ENCODE measurements at places on chromosomes 7 and 10. TPM values are rescaled to one million over a fixed set of nuclear protein-coding genes. Genes with fewer than 3 reads are reported as not detected.
A peak's percentile ranks its signal among the peaks of the same experiment; 100 is the strongest.

DNA sequence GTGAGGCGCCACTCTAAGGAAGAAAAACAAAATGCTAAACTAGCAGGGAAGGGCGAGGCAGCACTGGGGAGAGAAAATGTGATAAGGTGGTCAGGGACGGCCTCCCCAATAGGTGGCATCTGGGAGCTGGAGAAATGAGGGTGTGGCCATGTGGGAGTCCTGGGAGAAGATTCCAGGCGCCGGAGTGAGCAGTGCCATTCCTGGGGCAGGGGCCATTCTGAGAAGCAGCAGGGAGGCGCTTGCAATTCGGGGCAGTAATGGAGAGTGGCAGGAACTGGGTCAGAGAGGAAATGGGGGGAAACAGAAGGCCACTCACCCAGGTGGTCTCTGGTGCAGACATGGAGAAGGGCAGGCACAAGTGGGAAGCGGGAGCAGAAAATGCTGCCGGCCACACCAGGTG is 61.8 kb upstream of the LRRC18 start:
- no peaks in the 10 kb centered on the region for H3K36me3 ChIP-seq
- no peaks in the 10 kb centered on the region for H3K4me1 ChIP-seq
- H3K27me3 ChIP-seq = peaks cover 9% of the 10 kb centered on the region
- H3K4me3 ChIP-seq = no peak overlapping the region

The TDRD1 gene
- polyA plus RNA-seq = not detected

- no peak overlapping the region for H3K4me3 ChIP-seq
- no peaks in the 10 kb centered on the region for H3K27me3 ChIP-seq
- peak overlapping the region; percentile 9 for H3K27ac ChIP-seq
- no peaks in the 10 kb centered on the region for H3K4me1 ChIP-seq
- DNase-seq = no peak
Measured at GRCh38 chr10:97376413-97376812, 24.7 kb downstream of the RRP12 start.

The IFIT1 gene
- polyA plus RNA-seq = 1.2 TPM

DNA sequence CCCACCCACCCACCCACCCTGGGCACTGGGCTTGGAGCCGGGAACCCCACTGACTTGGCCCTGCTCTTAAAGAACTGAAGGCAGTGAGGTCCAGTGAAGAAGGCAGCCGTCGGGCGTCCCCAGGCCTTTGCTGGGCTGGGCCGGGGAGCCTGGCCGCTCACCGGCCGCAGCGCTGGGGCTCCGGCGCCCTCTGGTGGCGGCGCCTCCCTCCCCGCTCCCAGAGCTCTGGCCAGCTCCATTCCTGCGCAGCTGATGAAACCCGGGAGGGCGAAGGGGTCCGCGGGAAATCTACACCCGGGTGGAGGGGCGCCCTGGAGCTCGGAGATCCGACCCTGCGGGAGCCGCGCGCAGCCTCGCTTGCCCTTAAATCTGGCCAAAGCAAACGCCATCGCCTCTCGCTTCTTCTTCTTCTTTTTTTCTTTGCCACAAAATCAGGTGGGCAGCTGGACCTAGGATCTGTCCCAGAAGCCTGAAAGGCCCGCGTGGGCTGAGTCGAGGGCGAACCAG is 1.7 kb upstream of the CXCL12 start:
- H3K4me1 ChIP-seq = no peaks in the 10 kb centered on the region
- H3K27ac ChIP-seq = no peak overlapping the region
- no peak for DNase-seq
- H3K27me3 ChIP-seq = peaks cover 20% of the 10 kb centered on the region
- no peaks in the 10 kb centered on the region for H3K36me3 ChIP-seq

GRCh38 chr7:8160779-8161345 is 101.1 kb downstream of the ICA1 start:
- peaks cover 17% of the 10 kb centered on the region for H3K4me1 ChIP-seq
- no peak overlapping the region for H3K4me3 ChIP-seq
- H3K27me3 ChIP-seq = no peaks in the 10 kb centered on the region

DNA sequence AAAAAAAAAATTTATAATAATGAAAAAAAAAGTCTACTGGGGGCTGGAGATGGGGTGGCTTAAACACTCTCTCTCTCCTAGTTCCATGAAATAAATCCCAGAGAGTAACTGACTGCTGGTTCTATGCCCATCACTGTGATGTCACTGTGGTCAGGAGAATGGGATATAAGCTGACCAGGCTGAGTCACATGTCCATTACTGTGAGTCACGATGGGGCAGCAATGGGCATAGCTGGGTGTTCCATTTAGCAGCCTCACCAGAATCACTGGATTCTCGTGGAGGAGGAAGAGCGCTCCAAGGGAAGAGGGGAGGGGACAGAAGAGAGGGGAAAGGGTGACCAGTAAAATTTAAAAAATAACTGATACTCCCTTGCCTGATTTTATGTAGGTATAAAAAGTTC is 37.1 kb downstream of the MASTL start:
- no peak overlapping the region for H3K4me3 ChIP-seq
- H3K27ac ChIP-seq = no peak overlapping the region
- no peaks in the 10 kb centered on the region for H3K4me1 ChIP-seq

DNA sequence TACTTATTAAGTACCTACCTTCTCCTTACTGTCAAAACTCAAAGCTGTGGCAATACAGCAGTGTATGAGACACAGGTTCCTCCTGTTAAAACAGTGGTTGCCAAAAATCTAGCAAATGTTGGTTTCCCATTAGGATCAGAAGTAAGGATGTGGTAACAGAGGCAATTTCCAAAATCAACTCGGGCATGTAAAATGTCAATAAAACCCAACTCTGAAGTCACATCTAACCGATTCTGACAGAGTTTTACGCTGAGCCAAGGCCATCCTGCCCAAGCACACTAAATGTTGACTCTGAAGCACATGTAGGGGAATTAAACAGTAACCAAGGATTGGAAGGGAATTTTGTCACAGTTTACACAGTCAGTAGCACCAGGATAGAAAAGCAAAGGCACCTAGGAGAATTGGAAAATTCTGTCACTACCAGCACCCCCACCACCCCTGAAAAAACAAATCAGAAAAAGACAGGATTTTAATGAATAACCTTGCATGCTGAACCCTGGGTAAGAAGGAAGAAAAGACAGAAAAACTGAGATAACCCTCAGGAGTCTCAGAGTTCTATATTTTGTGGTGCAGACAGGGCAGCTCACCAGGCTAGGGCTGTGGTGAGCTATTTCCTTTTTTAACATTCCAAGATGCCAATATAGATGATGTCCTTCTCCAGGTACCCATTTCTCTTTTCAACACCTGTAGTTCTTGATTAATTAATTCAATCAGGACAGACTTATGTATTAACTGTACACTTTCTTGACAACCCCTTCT is 119.5 kb downstream of the DOCK4 start:
- H3K27ac ChIP-seq = no peak overlapping the region
- DNase-seq = no peak
- peaks cover 5% of the 10 kb centered on the region for H3K27me3 ChIP-seq
- H3K4me1 ChIP-seq = peaks cover 9% of the 10 kb centered on the region
- no peaks in the 10 kb centered on the region for H3K36me3 ChIP-seq

DNA sequence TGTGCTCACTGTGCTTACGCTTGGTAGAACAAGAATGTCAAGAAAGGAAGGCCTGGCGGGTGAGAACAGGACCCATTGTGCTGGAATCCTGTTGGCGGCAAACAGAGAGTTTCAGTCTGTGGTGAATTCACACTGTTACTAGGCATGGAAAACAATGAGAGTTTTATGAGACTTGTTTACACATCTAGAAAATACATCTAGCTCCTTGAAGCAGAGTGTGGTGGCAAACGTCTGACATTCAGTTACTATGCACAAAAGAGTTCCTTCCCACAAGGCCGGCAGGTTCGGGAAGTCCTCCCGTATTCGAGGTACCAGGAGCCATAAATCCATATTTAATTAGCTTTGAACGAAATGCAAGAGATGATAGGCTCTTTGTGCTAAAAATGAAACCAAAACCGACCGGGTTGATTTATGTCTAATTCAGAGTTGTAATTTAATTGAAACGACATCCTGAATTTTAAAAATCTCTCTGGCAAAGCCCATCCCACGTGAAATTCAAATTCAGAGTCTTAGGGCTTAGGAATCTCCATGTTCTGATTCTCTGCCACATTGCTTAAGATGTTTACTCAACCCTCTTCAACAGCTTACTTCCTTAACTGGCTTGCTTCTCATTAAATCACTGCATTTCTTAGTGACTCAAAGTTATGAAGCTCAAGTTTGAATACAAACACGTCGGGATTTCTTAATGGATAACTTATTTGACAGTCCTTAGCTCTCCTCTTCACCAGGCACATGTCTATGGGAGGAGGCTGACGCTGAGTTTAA is 299.9 kb upstream of the PITRM1 start:
- peak overlapping the region; percentile 87 for H3K27ac ChIP-seq
- H3K4me1 ChIP-seq = peaks cover 13% of the 10 kb centered on the region
- no peaks in the 10 kb centered on the region for H3K27me3 ChIP-seq
- no peak for DNase-seq
- peak overlapping the region; percentile 71 for H3K4me3 ChIP-seq
- no peaks in the 10 kb centered on the region for H3K36me3 ChIP-seq

- no peaks in the 10 kb centered on the region for H3K4me1 ChIP-seq
- H3K27me3 ChIP-seq = peaks cover 25% of the 10 kb centered on the region
- DNase-seq = no peak
- no peak overlapping the region for H3K27ac ChIP-seq
Measured at GRCh38 chr10:93363891-93364648, 118.1 kb downstream of the MYOF start.

The CDC123 gene
- polyA plus RNA-seq = 115 TPM

The FRMD4A gene
- polyA plus RNA-seq = 0.20 TPM

DNA sequence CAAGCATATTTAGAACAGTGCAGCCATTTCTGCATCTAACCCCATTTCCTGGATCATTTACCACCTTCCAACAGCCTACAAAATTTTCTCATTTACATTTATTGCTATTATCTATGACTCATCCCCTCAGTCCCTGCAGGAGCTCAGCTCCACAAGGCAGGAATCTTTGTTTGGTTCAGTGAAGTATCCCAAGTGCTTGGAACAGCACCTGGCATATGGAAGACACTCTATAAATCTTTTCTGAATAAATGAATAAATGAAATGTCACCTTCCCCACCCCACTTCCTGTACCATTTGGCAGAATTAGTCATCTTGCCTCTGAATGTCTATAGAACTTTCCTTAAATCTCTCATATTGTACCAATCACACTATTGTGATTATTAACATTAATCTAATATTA is 110.7 kb downstream of the HIP1 start:
- no peak overlapping the region for H3K4me3 ChIP-seq
- H3K4me1 ChIP-seq = peaks cover 21% of the 10 kb centered on the region
- peaks cover 11% of the 10 kb centered on the region for H3K36me3 ChIP-seq
- no peaks in the 10 kb centered on the region for H3K27me3 ChIP-seq
- H3K27ac ChIP-seq = no peak overlapping the region

DNA sequence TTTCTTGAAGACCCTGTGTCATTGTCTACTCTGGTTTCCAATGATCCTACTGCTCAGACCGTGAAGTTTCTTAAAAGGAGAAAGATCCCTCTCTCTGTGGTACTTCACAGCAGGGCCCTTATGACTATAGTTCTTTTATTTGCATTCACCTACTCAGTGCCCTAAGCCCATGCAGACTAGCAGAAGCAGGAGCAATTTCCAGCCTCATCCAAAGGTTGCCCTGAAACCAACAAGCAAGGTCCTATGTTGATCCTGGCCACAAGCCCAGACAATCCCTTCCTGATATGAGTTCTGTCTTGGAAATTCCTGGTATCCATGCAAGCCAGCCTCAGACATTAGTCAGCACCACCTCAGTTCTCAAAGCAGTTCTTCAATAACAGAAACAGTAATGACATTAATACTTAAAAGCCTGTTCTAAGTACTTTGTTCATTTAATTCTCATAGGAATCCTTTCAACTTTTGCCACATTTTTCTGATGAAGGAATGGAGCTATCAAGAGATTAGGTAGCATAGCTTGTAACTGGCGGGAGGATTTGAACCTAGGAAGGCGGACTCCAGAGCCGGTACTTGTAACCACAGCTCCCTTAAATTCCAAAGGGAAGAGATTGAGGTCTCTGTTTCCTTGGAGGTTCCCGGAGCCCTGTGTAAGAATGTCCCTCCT is 58.1 kb upstream of the ST8SIA6 start:
- DNase-seq = no peak
- H3K36me3 ChIP-seq = peaks cover 6% of the 10 kb centered on the region
- H3K27ac ChIP-seq = no peak overlapping the region
- no peak overlapping the region for H3K4me3 ChIP-seq

DNA sequence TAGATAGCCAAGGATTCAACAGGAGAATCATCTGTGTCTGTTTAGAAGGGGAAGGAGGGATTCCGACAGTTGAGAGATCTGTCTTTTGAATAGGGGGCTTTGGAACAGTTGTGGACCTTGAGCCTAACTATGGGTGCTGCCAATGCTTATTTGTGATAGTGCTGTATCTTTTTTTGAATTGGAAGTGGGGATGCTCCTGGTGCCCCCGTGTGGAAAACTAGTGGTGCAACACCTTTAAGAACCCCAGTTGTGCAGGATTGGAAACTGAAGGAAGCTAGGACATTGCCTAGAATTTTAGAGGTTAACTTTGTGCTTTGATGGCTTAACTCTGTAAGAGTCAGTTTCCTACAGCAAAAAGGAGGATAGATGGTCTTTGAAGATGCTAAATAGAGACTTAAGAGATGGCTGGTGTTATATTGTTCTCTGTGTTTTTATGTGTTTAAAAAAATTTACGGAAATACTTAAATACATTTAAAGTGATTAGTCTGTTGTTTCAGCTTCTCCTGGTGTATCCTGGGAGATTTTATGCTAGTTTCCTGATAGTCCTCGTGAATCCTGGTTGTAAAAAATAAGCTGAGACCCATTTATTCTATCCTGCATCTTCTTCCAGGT is 69.3 kb downstream of the AP3M1 start:
- H3K4me1 ChIP-seq = peaks cover 17% of the 10 kb centered on the region
- H3K27ac ChIP-seq = no peak overlapping the region
- no peak overlapping the region for H3K4me3 ChIP-seq

GRCh38 chr10:132294561-132295318 is 13.0 kb downstream of the STK32C start:
- no peak for DNase-seq
- H3K36me3 ChIP-seq = no peaks in the 10 kb centered on the region
- H3K4me3 ChIP-seq = no peak overlapping the region
- peaks cover 13% of the 10 kb centered on the region for H3K4me1 ChIP-seq
- H3K27ac ChIP-seq = peak overlapping the region; percentile 56
- peaks cover 38% of the 10 kb centered on the region for H3K27me3 ChIP-seq

GRCh38 chr10:8874972-8875371 is 820.5 kb downstream of the GATA3 start:
- no peaks in the 10 kb centered on the region for H3K4me1 ChIP-seq
- no peak overlapping the region for H3K27ac ChIP-seq
- DNase-seq = no peak
- no peak overlapping the region for H3K4me3 ChIP-seq

DNA sequence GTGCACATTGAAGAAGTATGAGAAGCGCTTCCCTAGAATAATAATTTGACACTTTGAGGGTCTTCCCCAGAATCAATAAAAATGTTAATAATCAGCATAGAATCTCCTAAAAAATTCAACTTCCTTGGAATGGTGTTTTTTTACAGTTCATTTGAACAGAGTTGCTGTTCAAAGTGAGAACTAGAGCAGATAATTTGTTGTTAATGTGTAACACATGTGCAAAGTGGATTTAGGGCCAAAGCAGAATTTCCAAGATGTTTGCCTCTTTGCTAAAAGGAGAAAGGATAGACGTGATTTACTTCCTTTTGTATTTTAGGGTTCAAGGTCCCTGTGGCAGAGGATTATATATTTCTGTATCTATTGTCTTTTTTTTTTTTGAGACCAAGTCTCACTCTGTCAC is 73.8 kb downstream of the ZNF277 start:
- no peak overlapping the region for H3K4me3 ChIP-seq
- no peaks in the 10 kb centered on the region for H3K36me3 ChIP-seq
- H3K4me1 ChIP-seq = peaks cover 20% of the 10 kb centered on the region
- H3K27me3 ChIP-seq = no peaks in the 10 kb centered on the region
- no peak overlapping the region for H3K27ac ChIP-seq

- no peaks in the 10 kb centered on the region for H3K36me3 ChIP-seq
- H3K27me3 ChIP-seq = no peaks in the 10 kb centered on the region
- H3K27ac ChIP-seq = no peak overlapping the region
- DNase-seq = no peak
- H3K4me3 ChIP-seq = no peak overlapping the region
Measured at GRCh38 chr10:1540144-1540543, 197.2 kb downstream of the ADARB2 start.
